Stimulated activated CD8-positive, alpha-beta memory T cell treated with anti-CD3 and anti-CD28 coated beads, Interleukin-7, amount 100 ng/mL, for 1 hour (primary cell): ENCODE measurements at places on chromosomes 7 and 10.

- no peak for DNase-seq
These were observed 33.5 kb upstream of the CCDC7 start for GRCh38 chr10:32412499-32412853.

GRCh38 chr7:39043531-39043930 is 65.8 kb downstream of the POU6F2 start:
- no peak for DNase-seq

GRCh38 chr10:63633677-63634487 is 112.7 kb downstream of the REEP3 start:
- DNase-seq = no peak

- DNase-seq = no peak
These were observed 23.0 kb downstream of the ZNF33B start for GRCh38 chr10:42615419-42615818.

GRCh38 chr10:122647383-122647968 is 52.2 kb downstream of the C10orf120 start:
- no peak for DNase-seq

GRCh38 chr10:58734116-58734515 is 221.4 kb downstream of the BICC1 start:
- DNase-seq = no peak

DNA sequence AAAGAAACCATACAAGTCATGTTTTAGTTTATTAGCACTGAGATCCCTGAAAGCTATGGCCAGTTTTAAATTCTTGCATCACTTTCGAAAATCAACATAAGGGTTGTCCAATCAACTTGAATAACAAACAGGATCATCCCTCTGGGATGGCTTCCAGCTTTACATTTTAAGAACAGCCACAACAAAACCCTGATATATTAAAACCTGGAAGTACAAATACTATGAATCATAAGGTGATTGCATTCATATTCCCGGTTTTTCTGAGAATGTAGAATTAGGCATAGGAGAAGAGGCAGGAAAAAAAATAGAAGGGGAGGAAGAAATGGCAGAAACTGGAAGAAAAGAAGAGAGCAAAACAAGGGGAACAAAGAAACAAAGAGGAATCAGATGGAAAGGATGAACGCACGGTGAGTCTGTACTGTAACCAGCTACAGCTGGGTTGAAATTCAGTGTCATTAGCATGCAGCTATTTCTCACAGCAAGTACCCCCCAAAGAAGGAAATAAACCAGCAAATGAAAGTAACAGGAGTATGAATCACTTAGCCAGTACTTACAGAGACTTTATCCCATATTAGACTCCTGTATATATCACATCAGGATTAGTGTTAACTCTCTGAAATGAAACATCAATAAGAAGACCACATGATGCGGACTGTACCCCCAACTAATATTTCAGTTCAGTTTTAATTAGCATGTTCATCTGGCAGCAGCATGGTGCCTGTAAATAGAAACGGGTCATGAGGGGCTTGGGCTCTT is 301.3 kb downstream of the RNLS start:
- DNase-seq = no peak

DNA sequence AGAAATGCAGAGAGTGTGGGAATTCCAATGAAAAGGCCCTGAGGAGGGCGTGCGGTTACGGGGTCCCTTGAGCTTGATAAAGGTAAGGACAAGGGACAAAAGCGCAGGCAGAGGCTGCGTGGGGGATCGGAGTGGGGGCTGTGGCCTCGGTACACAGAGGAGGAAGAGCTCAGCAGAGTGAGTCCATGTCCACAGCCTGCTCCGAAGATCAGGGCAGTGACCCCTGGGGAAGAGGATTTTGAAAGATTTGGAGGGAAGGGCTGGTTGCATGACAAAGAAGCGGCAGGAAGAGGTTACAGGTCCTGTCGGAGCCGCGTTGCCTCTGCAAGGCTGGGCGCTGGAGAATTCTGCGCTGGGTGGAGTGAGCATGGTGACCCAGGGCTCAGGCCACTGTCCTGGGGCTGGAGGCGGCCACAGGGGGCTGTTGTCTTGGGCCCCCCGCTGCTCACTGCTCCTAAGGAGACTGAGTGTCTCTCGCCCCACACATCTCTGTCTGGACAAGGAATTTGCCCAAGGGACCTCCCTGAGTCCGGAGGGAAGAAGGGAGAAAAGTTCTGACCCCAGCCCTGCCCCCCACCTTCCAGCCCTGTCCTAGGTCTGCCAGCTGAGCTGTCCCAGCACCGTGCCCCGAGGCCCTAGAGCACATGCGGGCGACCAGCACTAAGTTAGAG is 69.8 kb upstream of the INSIG1 start:
- no peak for DNase-seq

GRCh38 chr7:50305583-50306493 is 1.3 kb downstream of the IKZF1 start:
- no peak for DNase-seq

GRCh38 chr10:27242473-27242950 is 1.9 kb upstream of the ACBD5 start:
- DNase-seq = no peak

DNA sequence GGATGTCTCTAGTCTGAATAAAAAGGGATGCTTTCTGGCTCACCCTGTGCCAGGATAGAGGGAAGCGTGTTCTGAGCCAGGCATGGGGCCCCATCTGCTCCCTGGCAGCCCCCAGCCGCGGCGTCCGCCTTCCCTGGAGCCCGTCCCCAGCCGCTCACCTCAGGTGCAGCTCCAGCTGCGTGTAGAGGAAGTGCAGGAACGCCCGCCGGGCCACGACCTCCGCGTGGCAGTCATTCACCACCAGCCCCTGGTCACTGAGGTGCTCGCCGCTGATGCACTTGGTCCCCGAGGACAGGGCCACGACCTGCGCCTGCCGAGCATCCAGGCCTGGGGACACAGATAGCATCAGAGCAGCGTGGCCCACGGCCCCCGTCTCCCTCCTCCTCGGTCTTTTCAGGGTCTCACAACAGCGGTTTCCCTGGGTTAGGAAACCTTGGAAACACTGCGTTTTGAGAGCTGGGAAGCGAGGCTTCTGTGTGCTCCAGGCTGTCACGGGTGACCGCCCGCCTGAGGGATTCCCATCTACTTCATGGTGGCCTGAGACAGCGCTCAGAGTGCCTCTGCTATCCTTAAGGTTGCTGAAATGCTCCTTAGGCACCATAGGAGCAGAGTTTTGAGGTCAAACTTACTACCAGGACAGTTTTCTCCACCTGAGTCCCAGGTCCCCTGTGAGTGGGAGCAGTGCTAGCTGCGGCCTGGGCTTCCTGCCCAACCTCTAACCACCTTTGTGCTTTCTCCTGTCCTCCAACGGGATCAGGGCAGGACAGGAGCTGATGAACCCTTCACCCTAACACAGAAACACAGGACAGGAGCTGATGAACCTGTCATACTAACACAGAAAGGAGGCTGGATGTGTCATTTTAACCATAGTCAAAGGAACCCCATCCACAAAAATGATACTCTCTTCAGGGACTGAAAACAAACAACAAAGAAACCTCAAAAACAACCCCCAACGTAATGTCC is 186.1 kb downstream of the WDR37 start:
- no peak for DNase-seq

DNA sequence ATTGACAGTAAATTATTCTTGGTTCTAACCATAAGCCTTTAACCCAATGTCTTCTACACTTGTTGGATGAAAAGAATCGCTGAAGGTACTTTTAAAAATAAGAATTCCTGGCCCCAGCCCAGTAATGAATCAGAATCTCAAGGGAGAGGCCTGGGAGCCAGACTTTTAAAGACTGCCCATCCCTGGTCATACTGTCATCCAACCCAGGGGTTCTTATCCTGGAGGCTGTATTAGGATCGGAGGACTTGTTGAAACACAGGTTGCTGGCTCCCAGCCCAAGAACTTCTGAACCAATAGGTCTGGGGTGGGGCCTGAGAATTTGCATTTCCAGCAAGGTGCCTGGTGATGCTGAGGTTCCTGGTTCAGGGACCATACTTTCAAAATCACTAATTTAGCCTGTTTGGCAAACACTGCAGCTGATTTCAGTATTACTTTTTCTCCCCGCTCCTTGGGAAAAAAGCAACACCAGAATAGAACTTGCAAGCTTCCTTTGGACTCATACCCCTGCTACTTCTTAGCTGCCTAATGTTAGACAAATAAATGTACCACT is 79.5 kb upstream of the FAM133B start:
- DNase-seq = no peak

DNA sequence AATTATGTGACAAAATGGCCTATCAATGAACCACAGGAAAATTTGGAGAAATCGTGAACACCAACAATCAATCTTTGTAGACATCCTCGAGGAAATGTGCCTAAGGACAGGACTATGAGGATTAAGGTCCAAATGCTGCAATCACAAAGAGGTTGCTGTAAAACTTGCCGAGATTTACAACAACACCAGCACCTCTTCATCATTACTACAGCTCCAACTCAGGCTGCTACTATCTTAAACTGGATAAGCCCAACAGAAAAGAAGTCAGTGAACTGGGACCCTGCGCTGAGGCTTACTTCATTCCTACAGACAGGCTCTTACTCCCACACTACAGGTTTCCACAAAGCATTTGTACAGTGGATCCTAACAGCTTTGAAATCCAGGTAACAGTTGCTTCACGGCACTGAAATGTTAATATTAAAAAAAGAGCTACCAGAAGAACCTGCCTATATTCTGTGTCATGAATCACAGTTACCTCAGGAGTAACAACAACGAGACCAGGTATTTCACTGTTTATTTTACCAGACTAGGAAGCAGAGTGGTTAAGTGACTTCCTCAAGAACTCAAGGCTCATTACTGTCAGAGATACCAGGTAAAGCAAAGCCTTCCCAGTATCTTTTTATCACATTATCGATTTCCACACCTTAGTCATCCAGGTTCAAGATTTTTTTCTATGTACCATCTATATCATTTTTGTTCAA is 23.9 kb downstream of the CACUL1 start:
- DNase-seq = no peak

GRCh38 chr7:114084472-114085312 is 165.9 kb upstream of the PPP1R3A start:
- no peak for DNase-seq

DNA sequence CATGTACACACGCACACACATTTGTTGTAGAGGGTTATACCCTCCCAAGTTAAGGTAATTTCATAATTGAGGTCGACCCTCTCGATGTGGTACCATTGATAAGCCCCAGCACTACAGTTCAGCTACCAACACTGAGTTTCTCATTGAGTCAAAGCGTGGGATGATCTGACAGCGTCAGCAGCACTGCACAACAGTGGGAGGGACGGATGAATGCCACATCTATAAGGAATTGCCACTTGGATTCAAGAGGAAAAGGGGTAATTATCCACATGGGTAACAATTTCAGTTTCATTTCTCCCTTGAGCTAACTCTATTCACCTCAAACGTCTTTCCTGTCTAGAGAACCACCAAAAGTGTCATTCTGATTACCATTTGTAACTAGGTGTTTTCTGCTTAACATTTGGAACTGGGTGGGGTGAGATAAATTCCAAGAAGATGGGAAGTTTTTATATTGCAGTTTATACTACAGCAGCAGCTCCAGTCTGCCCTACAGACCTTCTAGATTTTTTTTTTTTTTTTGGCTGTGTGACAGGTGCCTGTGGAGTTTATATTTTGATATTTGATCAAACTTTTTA is 342.9 kb downstream of the AUTS2 start:
- DNase-seq = no peak

- DNase-seq = no peak
These were observed 57.9 kb upstream of the RNF32 start for GRCh38 chr7:156582591-156583123.

- no peak for DNase-seq
These were observed 454.5 kb upstream of the ZMIZ1 start for GRCh38 chr10:78614267-78614666.

DNA sequence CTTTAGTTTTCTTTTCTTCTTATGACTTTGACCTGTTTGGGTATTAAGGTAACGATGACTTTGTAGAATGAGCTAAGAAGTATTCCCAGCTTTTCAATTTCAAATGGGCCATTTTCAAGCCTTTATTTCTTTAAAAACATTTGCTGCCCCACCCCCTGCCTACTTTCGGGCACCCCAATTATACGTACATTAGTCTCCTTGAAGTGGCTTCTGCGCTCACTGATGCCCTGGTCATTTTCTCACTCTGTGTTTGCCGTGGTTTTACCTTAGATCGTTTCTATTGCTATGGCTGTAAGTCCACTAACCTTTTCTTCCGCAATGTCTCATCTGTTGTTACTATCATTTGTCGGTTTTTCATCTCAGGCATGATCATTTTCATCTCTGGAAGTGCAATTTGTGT is 24.9 kb downstream of the FOXL3 start:
- no peak for DNase-seq

DNA sequence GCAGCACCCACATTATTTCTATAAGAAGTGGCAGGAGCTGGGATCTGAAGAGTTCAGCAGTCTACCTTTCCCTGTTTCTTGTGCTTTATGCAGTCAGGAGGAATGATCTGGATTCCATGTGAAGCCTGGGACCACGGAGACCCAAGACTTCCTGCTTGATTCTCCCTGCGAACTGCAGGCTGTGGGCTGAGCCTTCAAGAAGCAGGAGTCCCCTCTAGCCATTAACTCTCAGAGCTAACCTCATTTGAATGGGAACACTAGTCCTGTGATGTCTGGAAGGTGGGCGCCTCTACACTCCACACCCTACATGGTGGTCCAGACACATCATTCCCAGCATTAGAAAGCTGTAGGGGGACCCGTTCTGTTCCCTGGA is 874 bp upstream of the RBP3 start:
- no peak for DNase-seq

- no peak for DNase-seq
These were observed 25.2 kb upstream of the ITGB1 start for GRCh38 chr10:32982911-32983909.

GRCh38 chr7:55509322-55509721 is 63.0 kb downstream of the VOPP1 start:
- no peak for DNase-seq

- DNase-seq = no peak
These were observed 172.9 kb downstream of the PRKCQ start for GRCh38 chr10:6407034-6407721.

GRCh38 chr7:116152276-116152675 is 58.1 kb upstream of the TES start:
- DNase-seq = no peak

- no peak for DNase-seq
These were observed 927.2 kb upstream of the AUTS2 start for GRCh38 chr7:68671046-68671445.

GRCh38 chr10:70962686-70963085 is 74.3 kb upstream of the PCBD1 start:
- no peak for DNase-seq

DNA sequence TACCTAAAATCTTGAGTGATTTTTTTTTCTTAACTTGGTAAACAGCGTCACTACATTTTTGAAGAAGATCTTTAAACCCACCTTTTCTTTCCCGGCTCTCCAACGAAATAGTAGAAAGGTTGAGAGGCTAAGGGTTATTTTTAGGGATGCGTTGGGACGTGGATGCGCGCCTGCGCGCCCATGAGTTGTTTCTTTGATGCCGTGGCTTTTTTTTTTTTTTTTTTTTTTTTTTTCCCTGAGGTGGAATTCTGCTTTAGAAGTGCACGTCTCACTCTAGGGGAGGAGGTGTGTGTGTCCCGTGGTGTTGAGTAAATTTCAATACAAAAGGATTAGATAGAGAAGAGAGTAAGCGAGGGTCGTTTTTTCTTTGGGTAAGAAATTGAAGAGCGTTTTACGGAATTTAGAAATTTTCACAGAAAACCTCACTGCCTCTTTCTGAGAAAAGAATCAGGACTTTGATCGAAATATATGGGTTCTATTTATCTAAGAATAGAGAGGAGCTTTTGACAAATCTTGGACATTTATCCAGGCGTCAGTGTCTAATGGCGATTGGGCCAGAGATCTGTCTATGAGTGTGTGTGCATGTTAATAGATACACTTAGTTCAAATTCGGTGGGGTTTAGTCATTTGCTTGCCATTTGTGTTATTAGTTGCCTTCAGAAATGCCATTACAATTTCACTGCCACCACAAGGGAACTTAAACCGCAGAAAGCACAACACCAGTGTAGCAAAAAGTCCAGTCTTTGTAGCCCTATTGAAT is 1.2 kb upstream of the SP8 start:
- no peak for DNase-seq
